ENCODE measurements at places on chromosomes 7 and 10.
A peak's percentile ranks its signal among the peaks of the same experiment; 100 is the strongest.

- DNase-seq, result no peak
These were observed 6.7 kb upstream of the COL28A1 start for GRCh38 chr7:7542251-7542835.

DNA sequence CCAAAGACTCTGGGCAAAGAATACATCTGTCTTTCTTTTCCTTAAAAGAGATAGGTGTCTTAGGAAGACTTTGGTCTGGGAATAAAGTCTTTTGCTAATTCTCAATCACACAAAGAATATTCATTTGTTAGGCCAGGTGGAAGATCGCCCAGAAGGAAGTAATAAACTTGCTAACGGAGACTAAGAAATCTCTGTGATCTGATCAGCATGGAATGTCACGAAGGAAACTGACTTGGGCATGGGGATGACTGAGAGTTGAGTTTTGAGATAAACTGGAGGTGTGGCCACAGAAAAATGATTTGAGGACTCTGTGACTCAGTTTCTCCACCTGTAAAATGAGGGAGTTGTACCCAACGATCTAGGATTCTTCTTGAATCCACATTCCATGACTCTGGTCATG lies 161.1 kb upstream of the SVIL start:
- DNase-seq, result no peak

GRCh38 chr10:118818621-118819221 lies 64.0 kb upstream of the CACUL1 start:
- DNase-seq, result no peak

GRCh38 chr10:63348245-63348850 lies 117.4 kb downstream of the JMJD1C start:
- DNase-seq, result no peak

DNA sequence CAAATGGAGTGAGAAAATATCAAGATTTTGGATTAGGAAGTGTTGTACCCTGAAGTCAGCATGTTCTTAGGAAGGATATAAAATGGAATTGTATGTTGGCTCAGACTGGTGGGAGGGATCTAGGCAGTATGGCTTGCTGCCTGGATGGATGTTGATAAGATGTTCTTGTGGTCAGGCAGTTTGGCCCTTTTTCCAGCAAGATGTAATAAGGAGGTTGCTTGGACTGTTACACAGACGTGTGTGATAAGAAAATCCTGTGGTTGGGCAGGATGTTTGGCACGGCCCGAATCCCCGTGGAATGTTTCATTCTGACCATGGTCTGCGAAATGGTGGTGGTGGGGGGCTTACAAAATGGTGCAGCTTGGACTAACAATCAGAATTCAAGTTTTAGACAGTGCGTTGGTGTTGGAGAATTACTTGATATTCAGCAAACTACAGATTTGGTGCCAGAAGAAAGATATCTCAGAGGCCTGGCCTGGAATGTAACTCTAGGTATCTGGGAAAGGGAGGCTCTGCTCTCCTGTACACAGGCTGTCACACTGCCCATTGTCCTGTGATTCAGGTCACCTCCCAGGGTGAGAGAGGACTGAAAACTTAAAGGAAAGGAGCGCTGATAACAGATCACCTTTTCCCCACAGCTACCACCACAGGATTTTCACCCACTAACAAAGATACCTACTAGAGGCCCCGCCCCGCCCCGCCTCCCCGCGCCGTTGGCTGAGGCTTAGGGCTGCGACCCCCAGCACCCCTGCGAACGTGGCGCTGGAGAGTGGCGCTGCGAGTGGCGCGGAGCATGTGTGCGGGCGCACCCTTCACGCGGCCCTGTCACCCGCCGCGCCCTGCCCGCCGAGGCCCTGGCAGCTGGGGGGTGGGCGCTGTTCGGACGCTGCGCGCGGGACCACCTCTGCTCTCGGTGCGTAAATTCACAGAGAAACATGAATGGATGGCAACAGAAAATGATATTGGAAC lies 19.3 kb upstream of the ZNF680 start:
- no peak for DNase-seq

GRCh38 chr10:46229144-46229563 lies 57.6 kb upstream of the ANTXRL start:
- DNase-seq, result no peak

DNA sequence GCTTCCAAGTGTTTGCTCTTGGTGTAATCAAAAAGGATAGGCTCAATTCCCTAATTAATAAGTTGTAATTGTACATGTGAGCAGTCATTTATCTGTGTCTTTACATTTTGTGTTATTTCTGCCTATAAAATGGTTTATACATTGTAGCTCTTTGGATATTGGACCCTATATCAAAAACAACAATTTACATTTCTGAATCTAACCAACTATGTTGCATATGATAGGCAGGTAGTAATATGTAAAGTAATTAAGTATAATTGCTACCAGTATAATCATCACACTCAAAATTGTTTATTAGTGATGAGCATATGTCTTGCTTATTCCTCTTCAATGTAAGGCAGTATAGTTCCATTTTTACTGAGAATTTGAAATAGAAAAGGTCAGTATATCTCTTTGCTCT lies 13.8 kb downstream of the AKR1C1 start:
- no peak for DNase-seq

DNA sequence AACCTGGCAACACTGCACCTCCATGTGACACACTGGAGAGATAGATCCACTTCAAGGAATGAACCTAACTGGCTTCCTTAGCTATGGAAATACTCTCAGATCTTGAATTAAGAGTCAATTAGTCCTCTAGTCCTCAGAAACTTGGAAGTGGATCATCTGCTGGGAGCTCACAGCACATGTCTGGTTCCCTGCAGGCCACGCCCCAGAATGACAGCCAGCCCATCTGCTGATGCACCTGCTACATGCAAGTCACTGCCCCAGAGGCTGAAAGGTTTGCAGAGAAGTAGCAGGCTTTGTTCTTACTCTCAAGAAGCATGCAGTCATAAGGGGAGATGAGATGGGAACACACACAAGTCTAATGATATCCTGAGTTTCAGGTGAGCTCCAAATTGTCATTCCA lies 275.9 kb downstream of the SKAP2 start:
- DNase-seq, result no peak

GRCh38 chr7:101315336-101315735 lies 6.3 kb downstream of the IFT22 start:
- DNase-seq, result peak; percentile 37

DNA sequence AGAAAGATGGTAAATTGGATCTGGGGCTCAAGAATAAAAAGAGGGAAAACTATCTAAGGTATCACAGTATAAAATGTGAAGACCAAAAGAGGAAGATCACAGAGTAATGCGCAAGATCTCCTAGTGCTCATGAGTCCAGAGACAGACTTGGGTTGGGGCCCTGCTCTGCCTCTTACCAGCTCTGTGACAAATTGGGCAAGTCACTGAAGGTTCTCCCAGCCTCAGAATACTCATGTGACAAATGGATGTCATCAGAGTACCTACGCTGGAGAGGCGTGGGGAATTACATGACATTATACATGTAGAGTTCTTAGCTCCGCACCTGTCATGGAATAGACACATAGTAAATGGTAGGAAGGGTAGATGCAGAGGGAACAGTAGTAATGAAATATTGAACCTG lies 124.4 kb downstream of the DOCK4 start:
- DNase-seq, result no peak

GRCh38 chr10:122343135-122343800 lies 31.2 kb upstream of the PLEKHA1 start:
- no peak for DNase-seq

GRCh38 chr7:71886046-71886445 lies 526.1 kb downstream of the CALN1 start:
- no peak for DNase-seq

DNA sequence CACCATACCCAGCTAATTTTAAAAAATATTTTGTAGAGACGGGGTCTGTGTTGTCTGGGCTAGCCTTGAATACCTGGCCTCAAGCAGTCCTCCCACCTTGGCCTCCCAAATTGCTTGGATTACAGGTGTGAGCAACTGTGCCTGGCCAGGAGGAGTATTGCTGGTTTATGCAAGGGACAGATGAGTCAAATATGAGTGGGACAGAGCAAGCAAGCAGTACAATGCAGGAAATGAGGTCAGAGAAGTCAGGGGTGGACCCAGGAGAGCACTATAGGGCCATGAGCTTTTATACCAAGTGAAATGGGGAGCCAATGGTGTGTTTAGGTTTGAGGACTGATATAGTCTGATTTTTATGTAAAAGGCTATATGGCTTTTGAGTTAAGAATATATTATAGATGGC lies 6.3 kb downstream of the TSPAN13 start:
- DNase-seq, result no peak

DNA sequence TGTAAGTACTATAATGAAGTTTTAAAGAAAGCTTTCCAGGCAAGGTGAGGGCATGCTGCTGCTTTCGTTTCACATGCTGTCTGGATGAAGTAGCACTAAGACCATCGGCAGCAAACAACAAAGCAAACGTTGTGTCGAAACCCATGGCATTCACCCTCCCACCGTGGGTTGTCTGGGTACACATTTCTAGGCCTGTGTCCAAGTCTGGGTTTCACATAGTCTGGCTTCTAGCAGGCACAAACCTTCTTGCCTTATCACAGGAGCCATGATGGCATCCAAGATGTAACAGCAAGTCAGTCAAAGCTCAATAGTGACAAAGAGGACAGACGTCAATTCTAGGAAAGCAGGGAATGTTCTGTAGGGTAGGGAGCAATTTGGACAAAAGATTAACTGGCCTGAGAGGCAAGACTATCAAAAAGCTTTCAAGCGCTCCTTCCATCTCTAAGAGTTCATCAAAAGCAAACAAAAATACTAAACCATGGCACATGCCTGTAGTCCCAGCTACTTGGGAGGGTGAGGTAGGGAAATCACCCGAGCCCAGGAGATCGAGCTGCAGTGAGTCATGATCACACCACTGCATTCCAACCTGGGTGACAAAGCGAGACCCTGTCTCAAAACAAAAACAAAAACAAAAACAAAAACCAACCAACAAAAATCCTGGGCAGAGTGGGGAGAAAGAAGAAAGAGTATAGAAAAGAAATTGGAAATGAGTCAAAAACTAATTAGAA lies 42.7 kb downstream of the PAXIP1 start:
- no peak for DNase-seq

GRCh38 chr10:43596546-43596945 lies 9.7 kb upstream of the ZNF485 start:
- no peak for DNase-seq

DNA sequence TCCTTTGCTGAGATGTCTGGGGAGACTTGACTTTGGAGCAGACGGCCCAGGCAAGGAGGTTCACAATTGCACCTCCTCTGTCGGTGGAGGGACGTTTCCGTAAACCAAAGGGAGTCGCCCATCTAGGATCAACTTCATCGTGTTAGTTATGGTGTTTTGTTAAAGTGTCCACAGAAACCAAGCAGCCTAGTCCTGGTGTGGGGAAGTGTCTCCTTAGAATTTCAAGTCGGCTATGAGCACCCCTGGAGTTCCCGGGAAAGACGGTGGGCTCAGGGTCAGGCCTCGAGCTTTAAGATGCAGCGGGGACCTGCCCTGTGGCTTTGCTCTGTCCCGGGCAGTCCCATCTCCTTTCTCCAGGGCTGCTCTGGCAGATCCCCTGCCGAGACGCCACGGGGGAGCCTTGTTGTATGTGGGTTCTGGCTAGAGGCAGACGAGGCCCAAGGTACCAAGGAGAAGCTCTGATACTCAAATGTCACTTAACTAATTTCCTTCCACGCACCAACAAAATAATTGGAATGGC lies 319.2 kb downstream of the ADARB2 start:
- no peak for DNase-seq

GRCh38 chr10:37015498-37015897 lies 109.9 kb upstream of the ANKRD30A start:
- no peak for DNase-seq

- no peak for DNase-seq
These were observed 636.6 kb downstream of the TNS3 start for GRCh38 chr7:46945328-46945727.

DNA sequence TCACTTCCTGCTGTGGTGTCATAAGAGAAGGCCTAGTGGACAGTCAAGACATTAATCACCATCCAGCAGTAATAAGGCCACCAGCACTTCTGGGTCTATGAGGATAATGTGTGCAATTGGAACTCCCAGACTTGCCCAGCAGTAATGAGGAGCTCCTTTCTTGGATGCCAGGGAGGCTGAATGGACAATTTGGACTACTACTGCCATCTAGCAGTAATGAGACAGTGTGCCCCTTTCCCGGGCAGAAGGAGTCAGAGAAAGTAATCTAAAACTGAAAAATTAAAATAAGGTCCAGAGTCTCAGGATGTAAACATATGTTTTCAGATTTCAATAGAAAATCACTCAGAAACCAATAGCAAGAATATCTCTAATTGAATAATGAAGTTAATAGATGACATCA lies 400.4 kb downstream of the CDC14C start:
- no peak for DNase-seq

GRCh38 chr10:3482200-3482993 lies 302.6 kb downstream of the KLF6 start:
- DNase-seq, result no peak

- no peak for DNase-seq
These were observed 26.7 kb downstream of the DDC start for GRCh38 chr7:50538478-50538877.

DNA sequence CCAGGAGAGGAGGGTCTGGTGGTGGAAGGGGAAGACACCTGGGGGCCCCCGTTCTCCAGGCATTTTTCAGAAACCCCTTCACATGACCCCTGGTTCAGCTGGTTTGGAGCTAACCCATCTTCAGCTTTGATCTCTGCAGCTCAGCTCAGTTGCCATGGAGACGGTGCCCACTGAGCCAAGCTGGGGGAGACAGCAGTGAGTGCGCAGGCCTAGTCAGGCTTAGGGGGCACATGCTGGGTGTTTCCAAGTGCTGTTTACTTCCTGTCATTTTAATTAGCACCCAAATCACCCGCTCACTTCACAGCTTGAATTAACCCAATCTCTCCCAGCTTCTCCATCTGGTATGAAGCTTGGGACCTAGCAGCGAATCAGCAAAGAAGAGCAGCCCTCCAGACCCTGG lies 9.0 kb downstream of the SPOCK2 start:
- peak; percentile 70 for DNase-seq

- DNase-seq, result peak; percentile 1
These were observed 80.6 kb downstream of the ETV1 start for GRCh38 chr7:13908667-13909397.
